ENCODE measurements at places on chromosomes 3 and 15.

GRCh38 chr3:134060561-134061385, 31.0 kb upstream of the SLCO2A1 start:
- no peak for DNase-seq

GRCh38 chr3:149902498-149903139, 68.1 kb downstream of the PFN2 start:
- DNase-seq = no peak

GRCh38 chr3:46335541-46335940, 18.4 kb upstream of the CCR2 start:
- DNase-seq = no peak

- DNase-seq = no peak
Measured at GRCh38 chr3:144312702-144313101, 341.1 kb downstream of the DIPK2A start.

DNA sequence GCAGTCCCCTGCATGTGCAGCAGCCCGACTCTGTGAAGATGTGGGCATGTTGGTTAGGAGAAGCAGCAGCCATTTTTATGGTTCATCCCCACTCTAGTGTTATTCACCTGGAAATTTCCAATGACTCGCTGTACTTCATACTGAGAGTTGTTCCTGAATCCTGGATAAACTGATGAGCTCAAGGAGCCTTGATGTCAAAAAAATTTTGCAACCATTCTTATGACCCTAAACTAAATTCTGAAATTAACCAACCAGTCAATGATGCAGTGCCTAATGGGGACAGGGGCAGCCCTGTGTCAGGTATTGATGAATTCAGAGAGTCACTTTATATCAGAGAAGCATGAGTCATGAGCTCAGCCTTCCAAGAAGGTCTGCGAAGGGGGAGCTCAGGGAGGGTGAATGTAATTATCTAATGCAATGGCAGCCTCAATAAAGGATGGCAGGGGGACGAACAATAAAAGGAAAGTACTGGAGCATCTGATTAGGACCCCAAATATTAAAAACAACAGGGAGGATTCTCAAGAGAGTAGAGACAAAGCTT, 108.4 kb upstream of the VEPH1 start:
- DNase-seq = no peak

GRCh38 chr3:47324278-47324865, 41.6 kb downstream of the KLHL18 start:
- DNase-seq = no peak
